Activated T-cell treated with anti-CD3 and anti-CD28 coated beads for 1 hour (primary cell): ENCODE measurements at places on chromosomes 2 and 18.

DNA sequence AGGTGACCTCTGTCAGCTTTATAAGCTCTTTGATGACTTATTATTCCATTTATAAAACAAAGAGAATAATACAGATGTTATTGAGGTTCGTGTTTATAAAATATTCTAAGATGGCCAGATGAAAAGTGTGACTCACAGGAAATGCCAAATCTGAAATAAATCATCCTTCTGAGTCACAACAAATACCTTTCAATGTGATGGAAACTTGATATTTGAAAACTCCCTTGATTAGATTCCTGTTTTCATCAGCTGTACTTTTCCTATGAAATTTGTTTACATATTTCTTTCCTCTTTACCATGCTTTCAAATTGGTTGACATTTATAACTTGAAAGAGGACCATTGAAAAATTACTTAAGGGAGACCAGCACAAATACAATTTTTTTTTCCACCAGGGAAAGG lies 30.6 kb upstream of the PPP1R1C start:
- no peak for DNase-seq

DNA sequence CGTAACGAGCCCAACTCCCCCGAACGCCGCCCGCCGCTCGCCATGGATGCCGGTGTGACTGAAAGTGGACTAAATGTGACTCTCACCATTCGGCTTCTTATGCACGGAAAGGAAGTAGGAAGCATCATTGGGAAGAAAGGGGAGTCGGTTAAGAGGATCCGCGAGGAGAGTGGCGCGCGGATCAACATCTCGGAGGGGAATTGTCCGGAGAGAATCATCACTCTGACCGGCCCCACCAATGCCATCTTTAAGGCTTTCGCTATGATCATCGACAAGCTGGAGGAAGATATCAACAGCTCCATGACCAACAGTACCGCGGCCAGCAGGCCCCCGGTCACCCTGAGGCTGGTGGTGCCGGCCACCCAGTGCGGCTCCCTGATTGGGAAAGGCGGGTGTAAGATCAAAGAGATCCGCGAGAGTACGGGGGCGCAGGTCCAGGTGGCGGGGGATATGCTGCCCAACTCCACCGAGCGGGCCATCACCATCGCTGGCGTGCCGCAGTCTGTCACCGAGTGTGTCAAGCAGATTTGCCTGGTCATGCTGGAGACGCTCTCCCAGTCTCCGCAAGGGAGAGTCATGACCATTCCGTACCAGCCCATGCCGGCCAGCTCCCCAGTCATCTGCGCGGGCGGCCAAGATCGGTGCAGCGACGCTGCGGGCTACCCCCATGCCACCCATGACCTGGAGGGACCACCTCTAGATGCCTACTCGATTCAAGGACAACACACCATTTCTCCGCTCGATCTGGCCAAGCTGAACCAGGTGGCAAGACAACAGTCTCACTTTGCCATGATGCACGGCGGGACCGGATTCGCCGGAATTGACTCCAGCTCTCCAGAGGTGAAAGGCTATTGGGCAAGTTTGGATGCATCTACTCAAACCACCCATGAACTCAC lies 673 bp downstream of the PCBP1 start:
- DNase-seq, result no peak

DNA sequence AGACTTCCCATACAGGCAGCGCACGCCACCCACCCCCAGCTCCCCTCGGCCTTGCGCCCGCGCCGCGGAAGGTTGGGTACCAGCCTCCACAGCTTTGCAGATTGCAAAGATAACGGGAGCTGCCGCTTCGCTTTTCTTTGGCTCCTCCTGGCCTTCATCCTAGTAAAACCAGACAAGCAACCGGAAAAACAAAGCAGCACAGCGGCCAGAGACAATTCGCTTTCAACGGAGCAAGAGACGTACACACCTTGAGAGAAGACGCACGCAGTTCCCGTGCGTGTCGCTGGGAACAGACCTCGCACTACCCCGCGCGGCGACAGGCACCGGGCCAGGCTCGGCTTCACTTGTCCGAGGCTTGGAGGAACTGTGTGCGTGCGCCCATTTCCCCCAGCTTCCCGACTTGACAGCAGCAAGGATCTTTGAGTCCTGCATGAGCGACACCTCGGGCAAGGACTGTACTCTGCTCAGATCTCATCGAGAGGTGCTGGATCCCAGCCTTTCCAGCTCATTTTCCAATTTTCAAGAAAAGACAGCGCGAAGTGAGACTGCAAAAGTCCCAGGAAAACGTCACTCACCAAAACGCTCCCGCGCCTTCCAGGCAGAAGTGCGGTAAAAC lies 964 bp downstream of the ZBTB7C start:
- no peak for DNase-seq

GRCh38 chr2:121686902-121687301 lies 37.6 kb upstream of the CLASP1 start:
- DNase-seq, result no peak

DNA sequence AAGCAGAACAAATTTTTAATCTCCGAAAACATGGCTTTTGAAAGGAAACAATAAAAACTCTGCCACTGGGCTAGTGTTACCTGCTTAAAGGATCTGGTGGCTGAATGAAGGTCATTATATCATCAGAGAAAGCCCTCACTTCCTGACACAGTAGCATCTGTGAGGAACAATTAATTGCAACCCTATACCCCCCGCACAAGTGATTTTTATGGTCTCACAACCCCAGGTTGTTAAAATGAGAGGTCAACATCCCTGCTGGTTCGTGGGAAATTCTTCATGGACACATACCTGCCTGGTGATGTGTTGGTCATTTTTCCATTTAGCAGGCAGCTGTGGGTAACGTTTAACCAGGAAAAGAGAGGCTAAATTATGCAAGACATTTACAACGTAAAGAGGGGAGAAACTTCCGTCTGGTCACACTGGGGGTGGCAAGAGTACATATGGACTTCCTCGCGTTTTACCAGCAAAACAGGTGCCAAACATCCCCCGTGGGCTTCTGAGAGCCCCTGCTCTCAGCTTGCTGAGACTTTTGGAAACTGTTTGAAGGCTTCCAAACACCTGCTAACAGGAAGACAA lies 29.2 kb downstream of the NIFK start:
- no peak for DNase-seq
